H54 (cell line): ENCODE measurements at places on chromosomes 3 and 15.

DNA sequence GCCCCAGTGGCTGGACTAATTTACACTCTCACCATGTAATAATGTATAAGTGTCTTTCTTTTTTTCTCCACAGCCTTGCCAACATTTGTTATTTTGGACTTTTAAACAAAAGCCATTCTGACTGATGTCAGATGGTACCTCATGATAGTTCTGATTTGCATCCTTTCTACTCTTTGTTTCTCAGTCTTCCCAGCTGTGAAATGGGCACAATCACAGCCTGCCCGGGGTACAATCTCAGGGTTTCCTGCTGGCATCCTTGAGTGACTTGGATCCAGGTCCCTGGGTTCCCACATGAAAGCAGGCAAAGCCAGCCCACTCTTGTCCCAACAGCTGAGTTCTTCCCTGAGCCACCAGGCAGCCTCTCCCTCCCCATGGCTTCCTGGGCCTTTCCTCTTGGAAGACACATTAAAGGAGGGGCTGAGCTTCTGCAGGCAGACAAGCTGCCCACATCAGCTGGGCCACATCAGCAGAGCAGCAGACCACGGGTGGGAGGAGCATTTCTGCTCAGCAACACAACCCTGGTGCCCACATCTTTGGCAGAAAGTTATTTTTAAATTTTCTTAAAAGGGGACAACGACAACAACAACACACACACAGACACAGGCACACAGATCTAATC is 82.0 kb downstream of the MYLK start:
- no peak for DNase-seq

GRCh38 chr3:114697401-114697800 is 403.6 kb downstream of the TIGIT start:
- DNase-seq, result no peak

- no peak for DNase-seq
Measured at GRCh38 chr3:14463330-14464140, 61.1 kb downstream of the SLC6A6 start.

DNA sequence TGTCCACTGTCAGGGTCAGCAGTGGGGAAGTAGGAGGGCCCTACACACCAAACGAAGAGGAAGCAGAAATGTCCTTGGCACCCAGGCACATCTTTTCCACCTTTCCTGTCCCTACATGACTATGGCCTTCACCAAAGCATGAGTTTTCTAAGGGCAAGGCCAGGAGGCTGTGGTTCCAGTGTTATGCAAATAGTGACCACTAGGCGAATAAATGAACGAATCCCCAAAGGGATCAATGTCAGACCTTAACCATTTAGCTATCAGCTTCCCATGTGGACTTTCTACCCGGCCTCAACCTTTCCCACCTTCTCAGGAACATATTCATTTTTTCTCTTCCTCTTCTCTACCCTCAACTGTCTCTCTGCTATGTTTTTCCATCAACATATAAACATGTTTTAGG is 63.1 kb downstream of the NTRK3 start:
- peak; percentile 6 for DNase-seq

DNA sequence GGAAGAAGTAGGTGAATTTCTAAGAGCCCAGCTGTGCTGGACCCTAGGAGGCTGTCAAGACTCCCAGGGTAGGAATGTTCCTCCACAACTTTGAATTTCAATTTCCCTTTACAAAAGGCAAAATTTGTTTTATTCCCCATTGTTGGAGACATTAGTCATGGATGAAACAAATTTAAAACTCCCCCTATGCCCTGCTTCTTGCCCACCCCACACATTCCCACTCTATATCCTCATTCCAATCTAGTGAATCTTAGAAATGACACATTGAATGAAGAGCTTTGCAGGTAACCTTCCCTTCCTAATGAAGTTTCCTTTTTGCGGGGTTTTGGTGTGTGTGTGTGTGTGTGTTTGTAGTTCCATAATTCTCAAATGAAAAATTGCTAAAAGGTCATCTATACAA is 72.6 kb downstream of the CCNL1 start:
- no peak for DNase-seq

DNA sequence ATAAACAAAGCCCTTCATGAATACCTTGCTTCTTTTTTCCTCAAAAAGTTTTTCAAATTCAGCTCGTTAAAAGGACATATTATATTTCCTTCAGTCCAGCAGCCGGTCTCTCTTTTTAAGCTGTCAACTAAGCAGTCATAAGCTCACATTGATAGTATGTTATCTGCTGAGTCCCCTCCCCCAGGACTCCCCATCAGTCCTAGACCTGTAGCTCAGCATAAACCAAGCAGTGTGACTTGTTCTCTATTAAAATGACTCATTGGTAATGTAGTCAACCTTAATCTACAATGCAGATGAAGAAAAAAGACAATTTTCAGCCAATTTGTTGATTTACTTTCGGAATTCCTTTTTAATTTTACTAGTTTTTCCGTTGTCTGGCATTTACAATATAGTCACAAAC is 483.8 kb downstream of the MECOM start:
- no peak for DNase-seq

DNA sequence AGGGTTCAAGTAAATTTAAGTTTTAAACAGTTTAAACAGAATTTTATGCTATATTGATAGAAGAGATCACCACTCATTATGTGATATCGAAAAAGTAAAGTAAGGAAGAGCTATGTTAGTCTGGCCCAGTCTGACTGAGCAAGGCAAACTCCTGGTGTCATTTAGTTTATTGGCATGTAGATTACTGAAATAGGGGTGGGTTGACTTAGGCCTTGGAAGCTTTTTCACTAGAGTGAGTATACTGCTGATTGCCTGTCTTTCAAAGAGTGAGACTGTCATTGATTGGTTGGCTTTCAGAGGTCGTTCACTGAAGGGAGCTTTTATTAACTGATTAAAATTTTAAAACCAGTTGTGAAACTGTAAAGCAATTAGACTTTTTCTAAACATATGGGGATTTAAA is 294.5 kb downstream of the NAALADL2 start:
- DNase-seq, result no peak

DNA sequence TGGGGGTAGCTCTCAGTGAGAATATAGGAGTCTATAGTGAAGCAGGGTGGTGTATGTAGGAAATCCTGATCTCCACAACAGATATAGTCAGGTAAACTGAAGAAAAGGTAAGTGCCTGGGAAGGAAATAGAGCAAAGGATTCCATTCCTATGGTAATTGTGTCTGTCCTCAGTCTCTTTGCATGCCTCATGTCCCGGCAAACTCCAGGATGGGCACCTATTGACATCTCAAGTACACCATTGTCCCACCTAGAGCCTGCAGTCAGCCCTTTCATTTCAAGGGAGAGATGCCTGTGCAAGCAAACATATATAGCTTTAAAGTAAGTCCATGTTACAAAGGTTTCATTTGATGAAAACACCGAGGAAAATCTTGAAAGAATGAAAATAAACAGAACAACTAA is 257.7 kb upstream of the AZI2 start:
- no peak for DNase-seq
